ENCODE measurements at places on chromosomes 16 and 17. TPM values are rescaled to one million over a fixed set of nuclear protein-coding genes. Genes with fewer than 3 reads are reported as not detected.

LYRM1 gene
- total RNA-seq: 26.6 TPM

SLC6A2 gene
- 0.08 TPM for total RNA-seq

GGNBP2 gene
- total RNA-seq: 33.4 TPM

NXN gene
- total RNA-seq: 115 TPM

BEAN1 gene
- total RNA-seq: 0.04 TPM

RASL10B gene
- total RNA-seq: 0.11 TPM

SAMD14 gene
- total RNA-seq: 1.1 TPM

GLP2R gene
- total RNA-seq: not detected

SPEM2 gene
- total RNA-seq: not detected

C16orf78 gene
- total RNA-seq: not detected

C16orf92 gene
- not detected for total RNA-seq

MT1A gene
- 5.2 TPM for total RNA-seq
